ENCODE measurements at places on chromosomes 4 and X.

GRCh38 chr4:172892300-172892699, 276.3 kb upstream of the GALNT7 start:
- H3K36me3 ChIP-seq = no peaks in the 10 kb centered on the region
- no peak for DNase-seq
- H3K27ac ChIP-seq = no peak overlapping the region
- no peaks in the 10 kb centered on the region for H3K27me3 ChIP-seq
- H3K4me1 ChIP-seq = no peaks in the 10 kb centered on the region
- H3K4me3 ChIP-seq = no peak overlapping the region

- H3K27me3 ChIP-seq = peaks cover 4% of the 10 kb centered on the region
- DNase-seq = no peak
- no peaks in the 10 kb centered on the region for H3K36me3 ChIP-seq
- no peak overlapping the region for H3K4me3 ChIP-seq
- H3K27ac ChIP-seq = no peak overlapping the region
- no peaks in the 10 kb centered on the region for H3K4me1 ChIP-seq
Observed at GRCh38 chrX:109818976-109819375, 85.9 kb upstream of the ACSL4 start.

DNA sequence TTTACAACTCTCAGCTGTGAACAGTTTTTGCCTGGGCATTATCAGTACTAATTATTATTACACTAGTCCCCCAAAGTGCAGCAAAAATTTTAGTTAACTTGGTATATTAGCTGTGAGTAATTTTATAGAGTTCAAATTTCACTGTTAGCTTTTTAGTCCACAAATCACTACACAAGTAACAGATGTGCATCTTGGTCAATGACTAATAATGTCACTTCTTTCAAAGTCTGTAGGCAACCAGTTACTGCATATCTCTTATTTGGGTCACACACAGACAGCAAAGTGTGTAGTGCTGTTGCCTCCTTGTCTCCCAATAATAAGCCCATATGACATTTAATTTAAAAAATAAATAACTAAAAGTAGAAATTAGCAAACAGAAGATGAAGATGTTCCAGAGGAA, 159.9 kb downstream of the SCFD2 start:
- no peak overlapping the region for H3K27ac ChIP-seq
- no peaks in the 10 kb centered on the region for H3K27me3 ChIP-seq
- peaks cover 25% of the 10 kb centered on the region for H3K36me3 ChIP-seq
- no peak overlapping the region for H3K4me3 ChIP-seq
- no peak for DNase-seq

GRCh38 chrX:7904562-7904961, 22.7 kb downstream of the PNPLA4 start:
- H3K4me3 ChIP-seq = no peak overlapping the region
- H3K36me3 ChIP-seq = peaks cover 2% of the 10 kb centered on the region
- no peak for DNase-seq
- no peak overlapping the region for H3K27ac ChIP-seq
- no peaks in the 10 kb centered on the region for H3K27me3 ChIP-seq
- H3K4me1 ChIP-seq = no peaks in the 10 kb centered on the region

GRCh38 chrX:18719852-18720251, 12.4 kb downstream of the PPEF1 start:
- H3K27me3 ChIP-seq = no peaks in the 10 kb centered on the region
- no peaks in the 10 kb centered on the region for H3K4me1 ChIP-seq
- no peak overlapping the region for H3K4me3 ChIP-seq
- no peaks in the 10 kb centered on the region for H3K36me3 ChIP-seq
- no peak for DNase-seq

GRCh38 chr4:36260731-36261130, 16.4 kb upstream of the ARAP2 start:
- peaks cover 4% of the 10 kb centered on the region for H3K36me3 ChIP-seq
- no peak for DNase-seq
- H3K4me1 ChIP-seq = peaks cover 15% of the 10 kb centered on the region
- no peak overlapping the region for H3K4me3 ChIP-seq

GRCh38 chr4:53595834-53596233, 4.5 kb upstream of the LNX1 start:
- no peaks in the 10 kb centered on the region for H3K4me1 ChIP-seq
- no peak for DNase-seq
- H3K4me3 ChIP-seq = no peak overlapping the region
- H3K36me3 ChIP-seq = no peaks in the 10 kb centered on the region
- no peak overlapping the region for H3K27ac ChIP-seq

DNA sequence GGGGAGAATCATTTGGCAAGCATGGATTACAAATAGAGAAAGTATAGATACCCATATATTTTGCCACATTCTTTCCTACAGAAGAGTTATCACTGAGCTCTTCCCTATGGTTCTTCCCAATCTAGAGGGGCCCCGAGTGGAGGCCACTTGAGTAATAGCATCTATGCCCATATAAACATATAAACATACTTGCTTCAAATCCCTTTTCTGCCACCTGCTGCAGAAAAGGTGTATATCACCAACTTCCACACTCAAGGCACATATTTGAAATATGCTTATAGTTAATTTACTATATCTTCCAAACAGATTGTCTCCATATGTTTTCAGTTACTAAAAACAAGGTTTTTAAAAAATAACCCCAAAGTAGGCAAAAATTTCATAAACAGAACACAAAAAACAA, 642.8 kb upstream of the DIPK2B start:
- peaks cover 11% of the 10 kb centered on the region for H3K36me3 ChIP-seq
- H3K27me3 ChIP-seq = no peaks in the 10 kb centered on the region
- H3K4me3 ChIP-seq = no peak overlapping the region
- no peak for DNase-seq
- H3K4me1 ChIP-seq = peaks cover 26% of the 10 kb centered on the region
- peak overlapping the region; percentile 15 for H3K27ac ChIP-seq

DNA sequence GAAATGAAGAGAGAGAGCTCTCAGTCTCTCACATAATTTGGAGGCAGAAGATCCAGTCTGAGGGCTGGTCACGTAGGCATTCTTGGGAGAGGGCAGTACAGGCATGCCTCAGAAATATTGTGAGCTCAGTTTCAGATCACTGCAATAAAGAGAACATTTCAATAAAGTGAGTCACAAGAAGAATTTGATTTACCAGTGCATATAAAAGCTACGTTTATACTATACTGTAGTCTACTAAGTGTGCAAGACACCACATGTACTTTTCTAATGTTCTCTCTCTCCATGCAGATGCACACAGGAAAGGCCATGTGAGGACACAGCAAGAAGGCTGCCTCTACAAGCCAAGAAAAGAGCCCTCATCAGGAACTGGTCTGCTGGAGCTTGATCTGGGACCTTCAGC, 583.5 kb upstream of the FAT1 start:
- H3K36me3 ChIP-seq = no peaks in the 10 kb centered on the region
- H3K27me3 ChIP-seq = no peaks in the 10 kb centered on the region
- no peak for DNase-seq
- no peak overlapping the region for H3K27ac ChIP-seq

- H3K36me3 ChIP-seq = no peaks in the 10 kb centered on the region
- no peak for DNase-seq
- no peak overlapping the region for H3K27ac ChIP-seq
- no peaks in the 10 kb centered on the region for H3K4me1 ChIP-seq
- peaks cover 3% of the 10 kb centered on the region for H3K27me3 ChIP-seq
- H3K4me3 ChIP-seq = no peak overlapping the region
Observed at GRCh38 chrX:9390121-9390520, 74.7 kb upstream of the TBL1X start.

- DNase-seq = no peak
- no peak overlapping the region for H3K27ac ChIP-seq
- no peaks in the 10 kb centered on the region for H3K4me1 ChIP-seq
- H3K4me3 ChIP-seq = no peak overlapping the region
- H3K27me3 ChIP-seq = peaks cover 6% of the 10 kb centered on the region
Observed at GRCh38 chr4:151955721-151956380, 195.0 kb upstream of the GATB start.

DNA sequence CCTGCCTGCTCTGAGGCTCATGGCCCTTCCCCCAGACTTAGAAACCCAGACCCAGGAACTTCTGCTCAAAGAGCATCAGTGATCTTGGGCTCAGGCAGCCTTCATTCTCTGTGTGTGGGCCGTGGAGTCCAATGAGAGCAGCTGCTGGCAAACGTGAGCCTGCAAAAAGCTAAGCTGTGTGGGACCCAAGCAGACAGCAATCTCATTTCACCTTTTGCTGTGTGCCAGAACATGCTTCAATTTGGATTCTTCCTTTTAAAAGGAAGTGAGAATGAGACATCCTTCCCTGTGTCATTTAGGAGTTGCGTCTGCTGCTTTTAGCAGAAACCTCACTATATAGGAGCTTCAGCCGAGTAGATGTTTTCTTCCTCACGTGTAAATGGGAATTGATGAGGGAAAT, 238.5 kb downstream of the EVC2 start:
- no peaks in the 10 kb centered on the region for H3K4me1 ChIP-seq
- DNase-seq = no peak
- no peaks in the 10 kb centered on the region for H3K27me3 ChIP-seq
- no peak overlapping the region for H3K27ac ChIP-seq
- H3K4me3 ChIP-seq = no peak overlapping the region
- H3K36me3 ChIP-seq = no peaks in the 10 kb centered on the region

DNA sequence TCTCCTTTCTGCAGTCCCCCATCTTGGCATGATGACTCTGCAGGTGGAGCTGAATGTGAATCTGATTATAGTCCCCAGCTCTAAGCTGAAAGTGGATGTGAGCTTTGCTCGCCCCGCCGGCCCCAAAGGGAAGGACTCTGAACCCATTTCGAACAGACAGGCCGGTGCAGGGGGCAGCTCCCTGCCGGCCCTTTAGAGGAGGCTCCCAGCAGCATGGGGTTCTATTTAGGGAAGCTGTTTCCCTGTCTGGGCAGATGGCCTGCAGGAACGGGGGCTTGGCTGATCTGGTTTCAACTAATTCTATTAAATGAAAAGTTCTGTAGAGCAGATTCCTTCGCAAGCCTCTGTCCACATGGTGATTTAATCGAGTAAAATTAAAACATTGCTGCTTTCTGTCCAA, 104.8 kb upstream of the MSX1 start:
- no peak overlapping the region for H3K27ac ChIP-seq
- no peak overlapping the region for H3K4me3 ChIP-seq
- no peaks in the 10 kb centered on the region for H3K4me1 ChIP-seq
- H3K36me3 ChIP-seq = no peaks in the 10 kb centered on the region
- DNase-seq = no peak

DNA sequence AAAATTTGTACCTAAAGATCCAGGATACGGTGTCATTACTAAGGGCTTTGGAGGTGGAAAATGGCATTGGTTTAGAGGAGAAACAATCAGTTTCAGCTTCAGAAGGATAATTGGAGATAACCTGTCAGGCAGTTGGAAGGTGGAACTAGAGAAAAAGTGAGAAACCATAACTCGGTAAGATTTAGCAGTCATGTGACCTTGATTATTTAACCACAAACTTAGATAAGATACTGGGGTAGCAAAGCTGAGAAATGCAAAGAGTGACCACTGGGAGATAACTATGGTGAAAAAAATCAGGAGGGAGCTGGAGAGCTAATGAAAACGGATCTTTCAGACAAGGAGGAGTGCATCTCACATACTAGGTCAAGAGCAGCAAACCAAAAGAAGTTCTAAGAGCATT, 58.3 kb upstream of the SMARCA5 start:
- no peaks in the 10 kb centered on the region for H3K36me3 ChIP-seq
- H3K27me3 ChIP-seq = peaks cover 3% of the 10 kb centered on the region
- DNase-seq = no peak
- H3K4me3 ChIP-seq = no peak overlapping the region

- peaks cover 8% of the 10 kb centered on the region for H3K4me1 ChIP-seq
- no peak for DNase-seq
- H3K4me3 ChIP-seq = no peak overlapping the region
- H3K36me3 ChIP-seq = no peaks in the 10 kb centered on the region
- H3K27ac ChIP-seq = no peak overlapping the region
- H3K27me3 ChIP-seq = peaks cover 8% of the 10 kb centered on the region
Observed at GRCh38 chr4:141642063-141642462, 5.7 kb downstream of the IL15 start.

Measured in activated naive CD8-positive, alpha-beta T cell treated with anti-CD3 and anti-CD28 coated beads, Interleukin-2, amount 10 ng/mL, durations not matched to agents 7 days and 5 days (primary cell).